ENCODE measurements at places on chromosomes 2 and 18. TPM values are rescaled to one million over a fixed set of nuclear protein-coding genes. Genes with fewer than 3 reads are reported as not detected.

NTSR2 gene
- not detected for polyA plus RNA-seq

CROCC2 gene
- polyA plus RNA-seq = 0.05 TPM

LIPG gene
- polyA plus RNA-seq = 1.1 TPM

PSMA8 gene
- not detected for polyA plus RNA-seq

FBXO48 gene
- polyA plus RNA-seq = 0.56 TPM

NCOA1 gene
- polyA plus RNA-seq = 6.2 TPM

SCN7A gene
- polyA plus RNA-seq = 0.27 TPM

SNTG2 gene
- polyA plus RNA-seq = 4.6 TPM

TMEM37 gene
- 25.3 TPM for polyA plus RNA-seq

ONECUT2 gene
- 1.7 TPM for polyA plus RNA-seq

LRRTM1 gene
- not detected for polyA plus RNA-seq

GLI2 gene
- polyA plus RNA-seq = 1.6 TPM

RAB27B gene
- polyA plus RNA-seq = 0.61 TPM

REEP1 gene
- polyA plus RNA-seq = 4.2 TPM

CCDC121 gene
- polyA plus RNA-seq = 2.0 TPM

LHCGR gene
- not detected for polyA plus RNA-seq

STEAP3 gene
- polyA plus RNA-seq = 9.8 TPM

FBLN7 gene
- 2.8 TPM for polyA plus RNA-seq

ZNF24 gene
- polyA plus RNA-seq = 15.9 TPM
